ENCODE measurements at places on chromosomes 5 and 9.

DNA sequence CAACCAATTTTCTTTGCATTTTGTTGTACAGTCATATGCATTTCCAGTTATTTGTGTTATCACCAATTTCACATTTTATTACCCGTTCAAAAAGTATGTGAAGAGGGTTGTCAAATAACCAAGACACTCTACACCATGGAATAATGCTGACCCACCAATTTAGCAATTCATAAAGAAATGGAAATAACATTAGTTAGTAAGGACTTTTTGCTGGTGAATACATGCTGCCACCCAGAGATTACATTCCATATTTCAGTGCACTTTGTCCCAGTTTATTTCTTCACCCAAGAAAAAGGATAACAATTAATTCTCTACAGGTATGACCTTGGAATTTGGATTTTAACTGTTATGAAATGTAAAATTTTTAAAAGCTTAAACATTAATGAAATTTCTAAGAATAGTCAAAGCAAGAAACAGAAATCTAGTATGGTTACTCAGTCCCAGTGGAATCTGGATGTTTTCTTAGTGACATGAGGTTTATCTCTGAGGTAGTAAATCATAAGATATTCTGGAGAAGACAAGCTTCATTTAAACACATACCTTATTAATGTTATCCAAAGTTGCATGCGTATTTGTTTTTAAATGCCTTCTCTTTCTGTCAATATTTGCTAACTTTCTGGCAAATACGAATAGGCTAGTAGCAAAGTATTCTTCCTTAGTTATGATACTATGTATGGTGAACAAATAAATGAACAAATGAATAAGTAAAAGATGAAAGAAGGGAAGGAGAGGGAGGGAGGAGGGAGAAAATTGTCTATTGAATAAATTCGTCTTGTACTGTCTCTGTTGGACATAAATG, 100.6 kb downstream of the CETN3 start:
- DNase-seq = no peak

- DNase-seq = no peak
Observed at GRCh38 chr5:176703857-176704256, 56.6 kb downstream of the TSPAN17 start.

DNA sequence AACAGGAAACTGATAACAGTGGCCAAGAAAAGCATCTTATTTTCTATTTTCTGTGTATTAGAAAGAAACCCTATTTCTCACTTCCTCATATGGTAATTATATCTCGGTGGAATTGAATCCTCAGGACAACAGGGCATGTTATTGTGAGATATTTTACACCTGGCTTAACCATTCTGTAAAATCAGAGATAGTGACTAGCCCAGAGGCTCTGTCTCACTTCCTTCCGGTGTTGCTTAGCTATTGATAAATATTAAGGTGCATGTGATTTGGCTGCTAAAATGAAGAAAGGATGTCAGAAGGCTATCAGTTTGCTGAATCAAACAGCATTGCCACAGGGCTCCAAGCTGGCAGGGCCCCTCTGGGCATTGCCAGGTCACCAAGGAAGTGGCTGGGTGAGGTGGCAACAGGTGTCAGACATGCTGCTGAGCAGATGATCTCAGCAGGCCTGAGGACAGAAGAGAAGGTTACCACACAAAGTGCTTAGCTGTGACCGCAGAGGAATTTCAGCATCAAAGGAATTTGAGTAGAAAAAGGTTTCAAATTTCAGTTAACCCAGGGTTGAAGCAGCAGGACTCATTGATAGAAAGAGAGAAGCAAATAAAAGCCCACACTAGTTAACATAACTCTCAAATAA, 330.7 kb downstream of the PDE4D start:
- DNase-seq = peak; percentile 47

- DNase-seq = no peak
Observed at GRCh38 chr5:62536232-62536631, 42.4 kb upstream of the LRRC70 start.

DNA sequence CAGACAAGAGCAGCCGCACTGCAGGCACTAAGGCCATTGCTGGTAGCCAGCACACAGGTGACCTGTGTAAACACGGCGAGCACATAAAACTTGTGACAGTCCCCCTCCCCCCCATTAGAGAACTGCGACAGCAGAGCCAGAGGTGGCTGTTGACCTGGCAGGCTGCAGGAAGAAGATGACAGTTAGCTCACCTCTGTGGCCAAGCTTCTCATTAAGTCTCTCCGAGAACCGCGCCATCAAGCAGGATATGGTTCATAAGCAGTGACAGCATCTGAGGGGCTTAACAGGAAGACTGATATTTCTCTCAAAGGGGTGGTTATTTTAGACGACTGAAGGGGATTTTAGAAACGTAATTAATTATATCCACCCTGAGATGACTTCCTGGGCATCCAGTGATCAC, 5.2 kb downstream of the SURF4 start:
- DNase-seq = no peak

GRCh38 chr5:71955723-71956122, 151.6 kb upstream of the MAP1B start:
- DNase-seq = no peak

GRCh38 chr5:72325566-72326305, 5.6 kb downstream of the PTCD2 start:
- DNase-seq = no peak
